ENCODE measurements at places on chromosomes 7 and 10.
A peak's percentile ranks its signal among the peaks of the same experiment; 100 is the strongest.

DNA sequence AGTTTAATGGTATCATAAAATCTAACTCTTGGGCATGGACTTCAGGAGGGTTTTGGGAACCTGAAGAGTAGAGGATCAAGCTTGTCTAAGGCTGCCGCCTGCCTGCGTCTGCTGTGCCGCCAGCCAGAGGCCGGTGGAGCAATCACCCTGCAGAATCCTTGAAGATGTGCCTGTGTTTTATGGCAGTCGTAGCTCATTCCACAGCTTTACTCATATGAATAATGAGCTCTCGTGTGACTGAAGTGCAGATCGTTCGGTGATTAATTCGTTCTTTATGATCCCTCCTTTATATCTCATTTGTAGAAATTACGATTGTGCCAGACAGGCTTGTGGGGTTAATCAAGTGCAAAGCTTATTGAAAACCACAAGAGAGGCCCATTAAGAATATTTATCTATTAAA, 100.8 kb downstream of the ACTR3B start:
- no peak for DNase-seq

GRCh38 chr10:17227367-17228090, 512 bp upstream of the VIM start:
- no peak for DNase-seq

- DNase-seq, result no peak
These were observed 1.4 kb downstream of the WNT16 start for GRCh38 chr7:121330053-121330833.

DNA sequence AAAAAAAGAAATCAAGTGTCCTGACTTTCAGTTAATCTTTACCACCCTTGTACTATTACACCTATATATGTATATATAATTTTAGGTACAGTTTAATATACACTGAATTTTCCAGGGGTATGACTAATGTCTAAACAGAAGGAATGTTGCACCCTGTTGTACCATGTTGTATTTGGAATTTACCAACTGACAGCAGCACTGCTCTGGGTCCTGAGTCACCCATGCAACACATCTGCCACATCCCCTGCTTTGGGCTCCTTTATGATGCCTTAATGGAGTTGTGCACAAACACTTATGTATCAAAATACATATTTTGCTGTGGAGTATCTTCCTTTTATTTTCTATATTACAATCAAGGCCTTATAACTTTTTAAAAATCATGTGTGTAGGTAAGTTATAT, 21.2 kb downstream of the YAE1 start:
- no peak for DNase-seq

DNA sequence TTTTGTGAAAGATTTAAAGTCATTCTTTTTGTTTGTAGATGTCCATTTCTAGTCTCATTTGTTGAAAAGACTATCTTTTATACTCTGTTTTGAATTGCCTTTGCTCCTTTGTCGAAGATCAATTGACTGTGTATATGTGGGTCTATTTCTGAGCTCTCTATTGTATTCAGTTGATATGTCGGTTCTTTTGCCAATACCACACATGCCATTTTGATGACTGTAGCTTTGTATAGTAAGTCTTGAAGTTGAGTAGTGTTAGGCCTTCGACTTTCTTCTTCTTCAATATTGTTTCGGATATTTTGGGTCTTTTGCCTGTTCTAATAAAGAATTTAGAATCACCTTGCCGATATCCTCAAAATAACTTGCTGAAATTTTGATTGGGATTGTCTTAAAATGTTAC, 104.5 kb downstream of the CCSER2 start:
- DNase-seq, result no peak

GRCh38 chr7:70763961-70764691, 367.8 kb upstream of the GALNT17 start:
- DNase-seq, result no peak

DNA sequence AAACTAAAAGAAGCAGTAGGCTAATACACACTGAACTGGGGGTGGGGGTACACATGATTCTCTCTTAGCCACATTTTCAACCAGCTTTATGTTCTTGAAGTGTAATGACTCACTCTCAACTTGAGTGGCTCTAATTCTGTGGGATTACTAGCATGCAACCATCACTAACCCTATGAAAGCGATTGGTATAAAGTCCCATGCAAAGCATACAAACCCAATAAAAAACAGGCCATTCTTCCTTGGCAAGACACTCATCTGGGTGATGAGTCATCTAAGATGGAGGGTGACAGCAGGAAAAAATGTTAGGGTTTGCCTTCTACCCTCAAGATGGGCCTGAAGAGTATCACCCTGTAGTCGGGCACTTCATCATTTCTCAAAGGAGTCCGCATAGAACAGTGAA, 14.9 kb upstream of the PON3 start:
- no peak for DNase-seq

DNA sequence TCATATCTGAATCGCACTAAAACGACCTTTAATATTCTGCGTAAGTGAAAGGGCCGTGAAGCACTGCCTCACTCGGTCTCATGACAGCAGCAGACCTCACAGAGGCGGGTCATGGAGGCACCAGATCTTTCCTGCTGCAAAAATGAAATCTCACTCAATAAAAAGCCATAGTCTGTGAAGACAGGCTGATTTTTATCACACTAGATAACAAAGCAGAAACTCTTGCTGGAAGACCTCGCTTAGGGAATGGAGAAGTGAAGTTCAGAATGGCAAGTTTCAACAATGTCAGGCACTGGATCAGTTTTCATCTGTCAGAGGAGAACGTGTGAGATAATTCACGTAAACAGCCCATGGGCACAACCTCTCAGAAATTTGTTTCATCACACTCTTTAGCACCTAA, 8.0 kb downstream of the SEPHS1 start:
- DNase-seq, result no peak

DNA sequence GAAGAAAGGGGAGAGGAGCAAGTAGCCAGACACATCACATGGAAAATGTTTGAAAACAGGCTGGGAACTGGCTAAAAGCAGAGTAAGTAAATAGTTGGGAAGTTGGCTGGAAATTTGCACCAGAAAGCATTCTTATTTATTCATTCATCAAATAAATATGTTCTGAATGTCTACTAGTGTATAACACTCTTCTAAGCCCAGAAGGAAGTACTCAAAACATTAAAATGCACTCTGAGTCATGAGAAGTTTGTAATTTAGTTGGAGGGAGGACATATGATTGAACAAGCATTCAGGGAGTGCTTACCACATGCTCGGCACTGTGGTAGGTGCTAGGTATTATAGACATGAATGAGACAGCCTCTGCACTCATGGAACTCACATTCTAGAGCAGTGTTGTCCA, 37.0 kb upstream of the CNNM1 start:
- DNase-seq, result no peak

GRCh38 chr7:47331179-47331565, 250.7 kb downstream of the TNS3 start:
- DNase-seq, result no peak

DNA sequence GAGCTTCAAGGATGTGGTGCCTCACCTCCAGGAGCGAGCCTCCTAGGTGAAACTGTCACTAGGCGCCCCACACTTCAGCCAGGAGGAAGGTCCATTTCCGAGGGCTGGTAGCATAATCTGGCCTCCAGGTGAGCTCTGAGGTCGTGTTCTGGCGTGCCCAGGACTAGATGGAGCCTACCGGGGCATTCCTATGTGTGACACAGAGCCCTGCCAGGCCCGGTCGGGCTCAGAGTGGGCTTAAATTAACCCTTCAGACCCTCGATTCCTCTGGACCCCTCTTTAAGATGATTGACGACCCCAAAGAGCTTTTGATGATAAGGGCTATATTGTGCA, 233.1 kb downstream of the EBF3 start:
- no peak for DNase-seq

DNA sequence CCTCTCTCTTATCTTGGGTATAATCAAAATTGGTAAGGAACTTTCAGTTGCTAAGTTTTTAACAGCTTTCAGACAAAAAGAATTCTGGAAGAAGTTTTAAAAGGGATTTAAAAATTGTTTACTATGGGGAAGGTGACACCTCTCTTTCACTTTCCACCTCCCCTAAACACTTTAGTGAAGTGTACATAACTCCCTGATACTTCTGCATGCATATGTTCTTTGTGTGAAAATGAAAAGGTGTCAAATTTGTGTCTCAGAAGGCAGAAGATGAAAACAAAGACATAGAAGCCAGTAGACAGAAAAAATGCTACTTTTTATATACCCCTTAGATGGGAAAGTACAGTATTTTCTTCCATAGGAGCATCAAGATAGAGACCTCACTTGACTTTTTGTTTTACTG, 117.8 kb downstream of the TMEM26 start:
- DNase-seq, result no peak

DNA sequence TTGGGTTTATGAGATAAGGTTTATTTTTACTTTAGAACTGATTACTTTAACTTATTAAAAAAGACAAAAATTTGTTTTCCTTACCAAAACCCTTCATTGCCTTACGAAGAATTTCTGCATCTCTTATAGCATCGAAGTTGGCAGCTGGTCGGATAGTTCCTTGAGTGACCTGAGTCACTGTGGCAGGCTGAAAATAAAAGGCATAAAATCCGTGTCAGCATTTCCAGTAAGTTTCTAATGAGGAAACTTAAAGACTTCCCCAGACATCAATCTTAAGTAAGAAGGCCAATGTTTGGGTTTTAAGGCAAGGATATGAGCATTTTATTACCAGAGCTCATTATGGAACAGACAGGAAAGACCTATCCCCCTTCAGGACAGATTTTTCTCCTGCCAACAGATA, 25.6 kb downstream of the ANXA7 start:
- no peak for DNase-seq

GRCh38 chr7:131595699-131596098, 39.3 kb upstream of the PODXL start:
- DNase-seq, result no peak

- peak; percentile 58 for DNase-seq
These were observed 634 bp downstream of the EZH2 start for GRCh38 chr7:148883266-148884048.

GRCh38 chr7:156494960-156495359, 145.6 kb upstream of the RNF32 start:
- no peak for DNase-seq

DNA sequence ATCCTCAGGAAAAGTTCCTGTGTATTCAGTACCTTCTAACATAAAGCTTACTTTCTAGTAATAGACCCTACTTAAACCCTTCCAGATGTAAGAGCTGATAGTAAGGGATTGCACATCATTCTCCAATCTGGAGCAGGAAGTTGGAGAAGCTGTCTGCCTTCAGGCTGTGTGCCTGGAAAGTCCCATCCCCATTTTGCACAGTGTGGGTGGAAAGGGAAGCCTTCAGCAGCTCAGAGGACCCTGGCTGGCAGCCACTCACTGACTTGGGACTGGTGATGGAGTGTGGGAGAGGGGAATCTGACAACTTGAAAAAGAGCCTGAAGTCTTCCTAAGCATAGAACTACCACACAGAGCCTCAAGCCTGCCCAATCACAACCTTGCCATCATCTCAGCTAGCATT, 164.1 kb upstream of the ADO start:
- DNase-seq, result no peak

DNA sequence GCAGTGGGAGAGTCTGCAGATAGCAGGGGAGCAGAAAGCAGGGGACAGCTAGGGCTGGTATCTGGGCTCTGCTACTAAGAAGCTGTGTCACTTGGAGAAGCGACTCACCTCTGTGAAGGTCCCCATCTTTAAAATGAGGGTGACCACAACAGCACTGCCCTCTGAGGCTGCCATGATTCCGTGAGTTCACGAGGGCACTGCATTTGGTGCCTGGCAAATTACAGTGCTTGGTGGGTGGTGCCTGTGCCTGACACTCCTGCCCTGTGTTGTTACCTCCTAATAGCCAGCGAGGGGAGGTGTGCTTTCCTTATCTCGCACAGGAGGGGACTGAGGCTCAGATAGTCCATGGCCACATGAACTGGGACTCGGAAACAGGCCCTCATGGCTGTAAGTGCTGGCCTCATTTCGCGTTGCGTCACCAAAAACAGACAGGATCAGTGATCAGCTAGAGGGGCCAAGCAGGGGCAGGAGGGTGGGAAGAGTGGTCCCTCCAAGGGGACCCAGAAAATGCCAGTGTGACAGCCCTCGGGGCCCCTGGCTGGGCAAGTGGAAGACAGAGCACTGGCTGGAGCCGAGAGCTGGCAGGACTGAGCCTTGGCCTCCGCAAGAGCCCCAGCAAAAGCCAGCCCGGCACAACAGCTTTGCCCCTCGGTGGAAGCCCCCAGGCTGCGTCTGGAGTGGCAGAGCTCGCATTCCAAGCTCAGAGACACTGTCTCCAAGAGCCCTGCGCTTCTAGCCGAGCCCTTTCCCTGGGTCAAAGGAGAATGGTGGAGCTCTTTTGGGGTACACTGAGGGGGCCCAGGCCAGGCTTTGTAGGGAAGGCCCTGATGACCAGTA, 17.3 kb upstream of the BNIP3 start:
- no peak for DNase-seq

- DNase-seq, result no peak
These were observed 26.7 kb downstream of the GBX1 start for GRCh38 chr7:151140826-151141225.

DNA sequence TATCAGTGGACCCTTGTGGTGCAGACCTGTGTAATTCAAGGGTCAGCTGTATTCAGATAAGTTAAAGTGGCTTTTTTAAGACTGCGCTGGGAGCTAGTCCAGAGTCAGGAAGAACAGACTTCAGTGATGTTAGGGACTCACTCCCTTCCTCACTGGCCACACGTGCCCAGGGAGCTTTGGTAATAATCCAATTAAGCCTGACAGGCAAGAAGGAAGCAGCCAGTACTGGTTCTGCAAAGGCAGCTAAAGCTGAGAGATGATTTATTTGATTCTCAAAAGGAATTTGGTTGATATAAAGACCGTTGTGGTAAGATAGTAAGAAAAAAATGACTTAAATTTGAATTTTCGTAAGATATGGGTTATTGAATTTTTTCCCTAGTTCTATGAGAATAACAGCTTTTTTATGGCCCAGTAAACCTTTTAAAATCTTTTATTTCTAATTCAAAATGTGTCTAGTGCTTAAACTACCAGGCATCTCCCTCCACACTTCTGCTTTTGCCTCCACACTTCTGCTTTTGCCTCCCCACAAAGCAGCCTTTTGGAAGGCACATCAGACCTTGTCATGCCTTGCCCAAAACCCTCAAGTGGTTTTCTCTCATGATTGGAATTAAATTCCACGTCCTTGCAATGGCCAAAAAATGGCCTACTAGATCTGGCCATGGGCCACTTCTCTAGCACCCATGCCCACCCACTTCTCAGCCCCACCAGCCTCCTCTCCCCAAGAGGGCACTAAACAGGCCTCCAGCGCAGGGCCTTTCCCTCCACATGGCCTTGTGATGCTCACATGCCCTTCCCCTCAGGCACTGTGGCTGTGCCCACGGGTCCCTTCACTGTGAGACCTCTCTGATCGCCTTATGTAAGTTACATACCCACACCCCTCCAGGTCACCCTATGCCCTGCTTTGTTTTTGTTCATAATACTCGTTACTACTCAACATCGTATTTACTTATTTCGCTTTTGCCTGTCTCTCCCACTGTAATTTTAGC, 92.5 kb downstream of the POU6F2 start:
- DNase-seq, result no peak

All from stimulated activated CD4-positive, alpha-beta T cell treated with anti-CD3 and anti-CD28 coated beads, Interleukin-4, amount 100 ng/mL, for 1 hour (primary cell).